ENCODE measurements at places on chromosomes 13 and 19.

DNA sequence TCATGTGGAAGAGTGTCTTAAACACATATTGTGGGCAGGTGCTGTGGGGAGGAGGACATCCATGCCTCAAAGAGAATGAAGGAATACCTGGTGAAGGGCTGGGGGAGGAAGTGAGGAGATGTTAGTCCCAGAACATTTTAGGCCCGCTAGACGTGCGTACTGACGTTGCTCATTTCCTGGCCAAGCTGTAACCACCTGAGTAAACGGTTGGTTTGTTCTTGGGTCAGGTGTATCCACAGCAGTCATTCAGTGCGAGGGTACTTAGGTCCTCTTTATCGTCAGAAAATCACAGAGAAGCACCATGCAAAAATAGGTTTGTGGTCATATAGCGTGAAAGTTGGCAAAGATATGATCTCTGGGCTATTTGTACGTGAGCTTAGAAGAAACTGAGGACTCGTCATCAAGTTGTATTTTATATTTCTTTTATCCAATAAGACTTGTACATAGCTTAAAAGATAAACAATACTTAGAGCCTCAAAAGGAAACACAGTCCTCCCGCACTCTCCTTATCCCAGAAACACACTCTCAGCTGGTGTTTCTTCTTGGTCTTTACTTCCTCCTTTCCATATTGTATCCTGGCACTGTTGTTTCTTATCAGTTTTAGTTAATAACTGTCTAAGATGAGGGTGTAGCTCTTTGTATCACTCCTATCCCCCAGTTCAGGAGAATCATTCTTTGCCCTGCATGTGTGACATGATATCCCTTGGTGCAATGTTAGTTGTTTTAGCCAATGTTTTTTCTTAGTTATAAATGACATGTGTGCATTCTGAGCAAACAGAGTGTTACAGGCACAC lies 52.0 kb downstream of the ARHGEF7 start:
- peak; percentile 21 for DNase-seq

GRCh38 chr19:42052241-42052863 lies 17.7 kb downstream of the GRIK5 start:
- DNase-seq = no peak

- no peak for DNase-seq
Measured at GRCh38 chr19:54414156-54414555, 1.1 kb upstream of the TTYH1 start.

GRCh38 chr19:18100710-18101109 lies 3.1 kb downstream of the MAST3 start:
- no peak for DNase-seq

- no peak for DNase-seq
Measured at GRCh38 chr19:7552781-7553180, 17.3 kb downstream of the PNPLA6 start.

DNA sequence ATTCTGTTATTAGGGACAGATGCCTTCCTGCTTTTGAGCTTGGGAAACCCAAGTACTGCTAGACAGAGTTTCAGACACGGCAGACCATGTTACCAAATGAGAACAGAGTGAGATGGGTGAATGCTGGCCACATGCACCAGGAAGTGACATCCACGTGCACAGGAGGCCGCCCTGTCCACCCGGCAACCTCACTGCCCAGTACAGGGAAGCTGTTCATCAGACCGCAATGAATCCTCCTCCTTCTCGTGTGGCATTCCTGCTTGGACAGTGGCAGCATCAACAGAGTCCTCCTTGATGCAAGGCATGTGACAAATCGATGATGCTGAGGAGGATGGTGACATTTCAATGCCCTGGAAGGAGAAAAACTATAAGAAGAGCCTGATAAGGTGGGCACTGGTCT lies 191.0 kb upstream of the SOX1 start:
- no peak for DNase-seq

DNA sequence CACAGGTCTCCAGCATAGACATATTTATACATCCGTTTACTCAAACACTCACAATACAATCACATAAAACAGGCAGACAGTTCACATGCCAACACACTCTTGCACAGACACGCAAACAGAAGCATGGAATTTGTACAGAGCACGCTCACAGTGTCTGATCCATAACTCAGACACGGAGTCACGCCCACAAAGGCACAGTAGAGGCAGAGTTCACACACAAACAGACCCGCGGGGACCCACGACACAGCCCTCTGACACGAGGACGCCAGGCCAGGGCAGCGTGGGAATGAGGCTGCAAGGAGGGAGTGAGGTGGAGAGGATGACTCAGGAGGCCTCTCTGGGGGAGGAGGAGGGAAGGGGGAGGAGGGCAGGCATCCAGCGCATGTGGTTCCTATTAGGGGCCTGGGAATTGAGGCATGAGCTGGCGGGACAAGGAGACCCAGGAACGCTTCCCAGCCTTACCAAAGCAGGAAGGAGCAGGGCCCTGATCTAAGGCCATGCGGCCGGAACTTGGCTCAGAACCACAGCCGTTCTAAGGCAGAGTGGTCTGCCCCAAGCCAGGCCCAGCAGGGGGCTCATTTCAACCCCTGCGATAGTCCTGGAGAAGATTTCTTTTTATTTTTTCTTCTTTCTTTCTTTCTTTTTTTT lies 9.1 kb upstream of the OLFM2 start:
- peak; percentile 87 for DNase-seq

- DNase-seq = no peak
Measured at GRCh38 chr13:109722068-109722467, 64.3 kb downstream of the IRS2 start.

DNA sequence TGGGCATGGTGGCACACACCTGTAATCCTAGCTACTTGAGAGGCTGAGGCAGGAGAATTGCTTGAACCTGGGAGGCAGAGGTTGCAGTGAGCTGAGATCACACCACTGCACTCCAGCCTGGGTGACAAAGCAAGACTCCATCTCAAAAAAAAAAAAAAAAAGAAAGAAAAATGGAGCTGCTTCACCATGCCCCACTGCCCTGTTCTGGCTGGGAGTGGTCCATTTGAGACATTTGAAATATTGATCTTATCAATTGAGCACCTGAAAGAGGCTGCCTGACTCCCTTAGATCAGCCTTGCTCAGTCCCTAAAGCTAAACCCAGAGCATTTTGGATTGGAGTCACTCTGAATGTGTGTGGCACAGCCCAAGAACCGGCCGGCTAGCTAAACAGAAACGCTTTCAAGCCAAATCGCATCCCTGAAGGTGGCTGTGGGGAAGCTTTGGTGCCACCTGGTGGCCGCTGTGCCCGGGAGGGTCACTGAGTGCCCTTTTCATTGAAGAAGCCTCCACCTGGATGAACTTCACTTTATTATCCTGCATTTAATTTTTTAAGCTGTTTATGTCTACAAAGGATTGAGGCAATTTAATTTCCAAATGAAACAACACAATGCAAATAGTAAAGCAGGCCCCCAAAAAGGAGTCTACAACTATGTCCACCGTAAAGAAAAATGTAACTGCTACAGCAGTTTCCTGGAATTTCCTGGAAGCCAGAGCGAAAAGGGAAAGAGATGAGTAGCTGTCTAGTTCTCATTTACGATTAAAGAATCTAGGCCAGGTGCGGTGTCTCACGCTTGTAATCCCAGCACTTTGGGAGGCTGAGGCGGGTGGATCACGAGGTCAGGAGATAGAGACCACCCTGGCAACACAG lies 53.1 kb upstream of the SERPINE3 start:
- peak; percentile 85 for DNase-seq

DNA sequence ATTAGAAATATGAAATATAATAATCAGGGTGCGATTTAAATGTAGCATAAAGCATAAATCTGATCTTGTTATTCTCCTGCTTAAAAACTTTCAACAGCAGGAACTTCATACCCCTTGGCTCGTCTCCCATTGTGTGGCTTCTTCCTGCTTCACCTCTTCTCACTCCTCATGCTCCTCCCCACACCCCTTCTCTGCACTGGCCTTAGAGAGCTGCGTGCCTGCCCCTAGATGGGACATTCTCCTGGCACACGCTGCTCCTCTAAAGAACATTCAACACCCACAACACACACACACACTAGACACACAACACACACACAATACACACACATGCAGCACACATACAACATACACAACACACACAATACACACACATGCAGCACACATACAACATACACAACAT lies 104.6 kb upstream of the RAP2A start:
- no peak for DNase-seq

GRCh38 chr19:55962186-55962585 lies 14.6 kb downstream of the NLRP8 start:
- DNase-seq = no peak

GRCh38 chr13:47832458-47832972 lies 168.6 kb downstream of the SUCLA2 start:
- no peak for DNase-seq

GRCh38 chr19:12194827-12195731 lies 32.2 kb downstream of the ZNF136 start:
- DNase-seq = no peak

DNA sequence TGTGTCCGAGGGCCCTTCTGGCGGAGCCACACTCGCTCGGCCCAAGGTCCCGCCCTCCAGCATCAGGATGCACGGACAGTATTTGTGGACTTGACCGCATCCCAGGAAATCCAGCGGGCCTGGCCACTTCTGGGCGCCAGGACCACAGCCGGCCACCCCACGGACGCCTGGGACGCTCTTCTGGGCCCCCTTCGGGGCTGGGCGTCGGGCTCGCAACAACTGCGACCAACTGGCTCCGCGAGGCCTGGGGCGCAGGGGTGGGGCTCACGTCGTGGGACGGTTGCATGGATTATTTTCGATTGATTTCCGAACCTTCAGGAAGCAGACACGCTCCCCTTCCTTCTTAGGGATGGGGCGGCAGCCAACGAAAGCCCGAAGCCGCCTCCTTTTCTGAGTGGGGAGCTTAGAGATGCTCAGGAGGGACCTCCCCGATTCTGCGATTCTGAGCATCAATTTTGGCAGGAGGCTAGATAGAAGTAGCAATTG lies 521 bp upstream of the NUP58 start:
- no peak for DNase-seq

DNA sequence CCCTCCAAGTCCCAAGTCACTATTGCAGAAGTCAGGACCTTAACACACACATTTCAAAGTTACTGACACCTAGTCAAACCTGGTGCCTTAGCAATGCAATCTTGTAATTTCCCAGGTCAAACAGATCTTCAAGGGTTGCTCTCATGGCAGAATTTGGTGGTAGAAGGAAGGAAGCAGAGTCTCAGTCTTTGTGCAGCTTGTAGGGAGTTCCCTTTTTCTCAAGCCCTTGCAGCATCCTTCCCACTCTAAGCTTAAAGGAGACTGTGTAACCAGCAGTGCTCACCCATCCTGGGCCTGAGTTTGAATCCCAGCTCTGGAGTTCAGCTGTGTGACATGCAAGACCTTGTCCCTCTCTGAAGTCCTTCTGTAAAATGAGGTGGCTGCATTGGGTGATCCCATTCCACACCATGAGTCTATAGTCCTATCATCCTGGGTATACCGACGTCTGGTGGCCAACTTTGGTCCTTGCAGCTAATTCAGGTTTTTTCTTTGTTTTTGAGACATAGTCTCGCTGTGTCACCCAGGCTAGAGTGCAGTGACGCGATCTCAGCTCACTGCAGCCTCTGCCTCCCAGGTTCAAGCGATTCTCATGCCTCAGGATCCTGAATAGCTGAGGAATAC lies 9.8 kb downstream of the SIGLEC10 start:
- DNase-seq = peak; percentile 50

DNA sequence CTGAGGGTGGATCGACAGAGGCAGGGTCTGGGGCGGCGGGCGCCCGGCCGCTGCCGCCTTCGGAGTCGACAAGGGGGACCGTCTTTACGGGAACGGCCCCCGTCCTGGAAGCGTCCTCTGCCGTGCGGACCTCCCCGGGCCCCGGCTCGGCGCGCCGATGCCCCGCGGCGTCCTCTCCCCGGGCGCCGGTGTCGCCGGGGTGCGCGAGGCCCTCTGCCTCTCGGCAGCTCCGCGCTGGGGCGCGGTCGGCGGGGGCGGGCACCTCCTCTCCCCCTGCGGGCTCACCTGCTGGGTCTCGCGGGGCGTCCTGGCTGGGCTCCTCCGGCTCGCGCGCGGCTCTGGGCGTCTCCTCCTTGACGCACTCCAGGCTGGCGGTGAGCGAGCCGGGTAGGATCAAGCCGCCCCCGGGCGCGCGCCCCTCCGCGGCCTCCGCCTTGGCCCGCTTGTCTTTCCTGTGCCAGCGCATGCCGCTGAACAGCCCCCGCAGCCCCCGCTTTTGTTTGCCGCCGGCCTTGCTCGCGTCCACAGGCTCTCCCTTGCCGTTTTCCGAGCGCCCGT lies 1.5 kb downstream of the AMER2 start:
- DNase-seq = peak; percentile 27

- peak; percentile 3 for DNase-seq
Measured at GRCh38 chr19:55223291-55224037, 5.1 kb downstream of the TMEM86B start.

GRCh38 chr13:43036351-43037250 lies 13.2 kb downstream of the DNAJC15 start:
- no peak for DNase-seq

DNA sequence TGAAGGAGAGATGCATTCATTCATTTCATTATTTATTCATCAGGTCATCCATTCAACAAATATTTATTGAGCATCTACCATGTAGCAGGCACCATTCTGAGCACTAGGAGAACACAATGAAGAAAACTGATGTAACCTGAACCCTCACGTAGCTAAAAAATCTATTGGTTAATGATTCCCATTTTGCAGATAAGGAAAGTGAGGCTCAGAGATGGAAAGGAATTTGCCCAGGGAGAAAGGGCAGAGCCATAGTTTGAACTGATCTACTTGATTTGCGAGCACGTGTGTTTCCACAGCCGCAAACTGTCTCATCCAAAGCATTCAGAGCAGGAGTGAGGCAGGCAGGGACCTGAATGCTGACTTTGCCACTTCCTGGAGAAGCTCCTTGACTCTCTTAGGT lies 2.7 kb downstream of the KLK8 start:
- DNase-seq = no peak

DNA sequence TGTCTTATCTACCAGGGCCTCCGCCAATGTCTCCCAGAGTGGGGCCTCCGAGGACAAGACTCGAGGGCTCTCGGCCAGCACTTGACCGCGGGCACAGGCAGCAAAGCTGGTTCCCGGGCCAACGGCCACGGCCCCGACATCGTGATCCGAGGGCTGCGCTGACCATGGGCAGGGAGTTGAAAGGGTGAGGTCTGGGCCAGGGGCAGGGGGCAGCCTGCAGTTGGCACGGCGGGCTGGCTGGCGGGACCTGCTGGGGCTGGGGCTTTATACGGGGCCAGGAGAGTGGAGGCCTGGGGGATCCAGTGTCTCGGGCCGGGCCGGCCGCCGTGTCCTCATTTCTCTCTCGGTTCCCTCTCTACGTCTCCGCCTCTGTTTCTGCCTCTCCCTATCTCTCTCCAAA lies 9.8 kb upstream of the LINGO3 start:
- no peak for DNase-seq

DNA sequence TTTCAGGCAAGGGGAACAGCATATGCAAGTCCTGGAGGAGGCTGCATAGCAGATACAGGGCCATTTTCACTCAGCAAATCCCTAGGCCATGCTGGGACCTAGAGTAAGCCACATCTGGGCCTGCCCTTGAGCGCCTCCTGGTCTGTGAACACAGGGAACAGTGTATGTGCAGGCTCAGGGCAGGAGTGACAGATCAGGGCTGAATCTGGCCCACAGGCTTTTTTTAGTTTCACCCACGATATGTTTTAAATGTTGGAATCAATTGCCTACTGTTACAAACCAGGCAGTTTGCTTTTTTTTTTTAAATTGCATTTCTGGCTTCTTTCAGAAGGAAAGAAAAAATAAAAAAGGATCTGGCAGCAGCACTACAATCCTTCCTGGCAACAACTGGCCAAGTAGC lies 1.5 kb upstream of the TMEM145 start:
- DNase-seq = no peak

GRCh38 chr19:38028913-38029510 lies 122.0 kb downstream of the SIPA1L3 start:
- no peak for DNase-seq

- no peak for DNase-seq
Measured at GRCh38 chr13:48535766-48536165, 2.9 kb upstream of the RCBTB2 start.

- DNase-seq = no peak
Measured at GRCh38 chr13:62065016-62065415, 649.4 kb upstream of the PCDH20 start.

All from hepatocyte (in vitro differentiated cells).